Stimulated activated CD4-positive, alpha-beta T cell treated with anti-CD3 and anti-CD28 coated beads, Interleukin-4, amount 100 ng/mL, for 1 hour (primary cell): ENCODE measurements at places on chromosomes 16 and 17.

- DNase-seq, result no peak
These were observed 4.0 kb downstream of the CBX2 start for GRCh38 chr17:79781736-79782575.

DNA sequence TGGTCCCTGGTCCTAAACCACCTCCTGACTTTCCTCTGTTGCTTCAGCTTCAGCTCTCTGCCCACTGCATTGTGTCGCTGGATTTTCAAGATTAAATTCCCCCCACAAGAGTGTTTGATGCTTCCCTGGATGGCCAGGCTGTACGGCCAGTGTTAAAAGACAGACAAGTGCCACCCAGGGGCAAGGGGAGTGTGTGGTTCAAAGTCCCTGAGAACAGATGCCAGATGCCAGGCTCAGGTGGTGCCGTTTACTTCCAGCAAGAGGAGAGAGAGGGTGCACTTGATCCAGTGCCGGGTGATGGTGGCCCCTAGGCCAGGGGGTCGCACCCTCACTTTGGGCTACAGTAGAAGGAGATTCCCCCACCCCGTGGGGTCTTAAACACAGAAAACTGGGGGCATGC is 109.2 kb downstream of the RPTOR start:
- no peak for DNase-seq

GRCh38 chr17:49760932-49761558 is 2.9 kb downstream of the FAM117A start:
- DNase-seq, result no peak

GRCh38 chr17:79075446-79075750 is 774 bp downstream of the ENGASE start:
- DNase-seq, result no peak
